ENCODE measurements at places on chromosomes 1 and 21.

GRCh38 chr1:41571041-41571440, 86.6 kb upstream of the EDN2 start:
- peaks cover 8% of the 10 kb centered on the region for H3K4me1 ChIP-seq
- H3K27ac ChIP-seq: no peak overlapping the region
- H3K27me3 ChIP-seq: no peaks in the 10 kb centered on the region
- DNase-seq: no peak
- H3K36me3 ChIP-seq: no peaks in the 10 kb centered on the region
- H3K4me3 ChIP-seq: no peak overlapping the region

GRCh38 chr1:178688244-178688643, 36.8 kb upstream of the RALGPS2 start:
- no peak overlapping the region for H3K27ac ChIP-seq
- no peaks in the 10 kb centered on the region for H3K36me3 ChIP-seq
- DNase-seq: no peak

- H3K27me3 ChIP-seq: no peaks in the 10 kb centered on the region
- peaks cover 66% of the 10 kb centered on the region for H3K4me1 ChIP-seq
- peak overlapping the region; percentile 90 for H3K27ac ChIP-seq
- peaks cover 10% of the 10 kb centered on the region for H3K36me3 ChIP-seq
- DNase-seq: no peak
Observed at GRCh38 chr1:230861970-230862595, 6.2 kb downstream of the C1orf198 start.

- H3K27me3 ChIP-seq: no peaks in the 10 kb centered on the region
- DNase-seq: no peak
- peaks cover 9% of the 10 kb centered on the region for H3K4me1 ChIP-seq
Observed at GRCh38 chr1:5594056-5594956, 397.9 kb downstream of the NPHP4 start.

DNA sequence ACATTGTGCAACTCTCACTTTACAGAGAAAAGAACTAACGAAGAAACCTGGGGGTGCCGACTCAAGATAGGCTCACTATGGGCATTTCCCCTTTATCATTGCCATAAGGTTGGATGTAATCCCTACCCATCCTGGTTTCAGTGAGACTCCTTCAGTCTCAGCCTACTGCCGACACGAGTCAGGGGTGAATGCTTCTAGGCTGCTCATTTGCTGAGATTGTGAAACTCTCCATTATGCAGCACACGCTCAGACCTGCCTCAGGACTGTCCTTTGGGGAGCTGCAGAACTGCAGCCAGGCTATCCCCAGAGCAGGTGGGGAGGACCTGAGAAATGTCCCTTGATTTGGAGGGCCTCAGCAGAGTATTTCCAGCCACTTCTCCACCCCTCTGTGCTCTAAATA, 22.2 kb downstream of the TSHB start:
- H3K4me1 ChIP-seq: peaks cover 6% of the 10 kb centered on the region
- H3K4me3 ChIP-seq: no peak overlapping the region
- DNase-seq: no peak
- H3K36me3 ChIP-seq: no peaks in the 10 kb centered on the region

GRCh38 chr1:109395602-109396512, 1.9 kb downstream of the SORT1 start:
- H3K36me3 ChIP-seq: no peaks in the 10 kb centered on the region
- H3K27me3 ChIP-seq: no peaks in the 10 kb centered on the region
- H3K4me1 ChIP-seq: peaks cover 24% of the 10 kb centered on the region
- peak overlapping the region; percentile 2 for H3K27ac ChIP-seq
- H3K4me3 ChIP-seq: peak overlapping the region; percentile 71

- peaks cover 82% of the 10 kb centered on the region for H3K27me3 ChIP-seq
- peak; percentile 53 for DNase-seq
- no peaks in the 10 kb centered on the region for H3K36me3 ChIP-seq
- peak overlapping the region; percentile 33 for H3K27ac ChIP-seq
- peaks cover 40% of the 10 kb centered on the region for H3K4me1 ChIP-seq
- peak overlapping the region; percentile 48 for H3K4me3 ChIP-seq
Observed at GRCh38 chr21:34887725-34888568, 161.2 kb downstream of the RUNX1 start.

- no peaks in the 10 kb centered on the region for H3K36me3 ChIP-seq
- H3K4me3 ChIP-seq: no peak overlapping the region
Observed at GRCh38 chr1:99811747-99812146, 38.4 kb upstream of the AGL start.

GRCh38 chr1:172955161-172955815, 95.5 kb downstream of the TNFSF18 start:
- H3K36me3 ChIP-seq: no peaks in the 10 kb centered on the region
- H3K4me1 ChIP-seq: no peaks in the 10 kb centered on the region
- H3K27me3 ChIP-seq: no peaks in the 10 kb centered on the region
- no peak for DNase-seq

DNA sequence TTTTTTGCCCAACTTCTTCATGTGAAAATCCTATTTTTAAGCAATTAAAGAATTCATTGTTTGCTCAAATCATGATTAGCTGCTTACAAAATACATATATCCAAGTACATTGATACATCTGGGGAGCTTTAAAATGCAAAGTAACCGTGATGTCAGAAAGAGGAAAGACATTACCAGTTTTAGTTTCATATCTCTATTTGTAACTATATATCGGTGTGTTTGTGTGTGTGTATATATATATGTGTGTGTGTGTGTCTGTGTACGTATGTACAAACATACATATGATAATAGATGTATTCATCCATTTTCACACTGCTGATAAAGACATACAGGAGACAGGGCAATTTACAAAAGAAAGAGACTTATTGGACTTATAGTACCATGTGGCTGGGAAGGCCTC, 310.1 kb downstream of the DPYD start:
- no peak overlapping the region for H3K4me3 ChIP-seq
- H3K27me3 ChIP-seq: no peaks in the 10 kb centered on the region
- H3K36me3 ChIP-seq: no peaks in the 10 kb centered on the region
- no peaks in the 10 kb centered on the region for H3K4me1 ChIP-seq
- no peak for DNase-seq

GRCh38 chr1:162111572-162111971, 42.1 kb downstream of the NOS1AP start:
- DNase-seq: no peak
- H3K4me1 ChIP-seq: no peaks in the 10 kb centered on the region
- no peak overlapping the region for H3K27ac ChIP-seq

- H3K4me1 ChIP-seq: no peaks in the 10 kb centered on the region
- no peak overlapping the region for H3K27ac ChIP-seq
- H3K27me3 ChIP-seq: no peaks in the 10 kb centered on the region
- no peaks in the 10 kb centered on the region for H3K36me3 ChIP-seq
- H3K4me3 ChIP-seq: no peak overlapping the region
- DNase-seq: no peak
Observed at GRCh38 chr1:22444856-22445255, 6.8 kb upstream of the ZBTB40 start.

DNA sequence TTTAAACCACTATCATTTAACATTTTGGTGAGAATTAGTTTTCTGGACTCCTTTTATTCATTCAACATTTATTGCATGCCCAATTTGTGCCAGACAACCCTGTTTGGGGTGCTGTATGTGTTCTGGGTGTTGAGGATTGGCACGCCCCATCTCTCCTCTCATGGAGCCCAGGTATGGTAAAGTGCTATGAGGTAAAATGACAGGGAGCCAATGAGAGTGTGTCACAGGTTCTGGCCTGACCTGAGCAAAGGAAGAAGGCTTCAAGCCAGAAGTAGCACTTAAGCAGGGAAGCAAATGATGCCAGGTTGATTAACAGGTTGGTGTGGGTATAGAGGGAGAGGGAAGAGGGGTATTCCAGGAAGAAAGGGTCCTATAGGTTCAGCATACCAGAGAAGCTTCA, 21.1 kb upstream of the SLC22A15 start:
- no peak overlapping the region for H3K27ac ChIP-seq
- no peak for DNase-seq
- no peaks in the 10 kb centered on the region for H3K4me1 ChIP-seq
- no peaks in the 10 kb centered on the region for H3K36me3 ChIP-seq
- H3K27me3 ChIP-seq: no peaks in the 10 kb centered on the region
- H3K4me3 ChIP-seq: no peak overlapping the region

GRCh38 chr1:165495858-165496205, 48.0 kb upstream of the LRRC52 start:
- no peak overlapping the region for H3K27ac ChIP-seq
- no peak for DNase-seq
- no peaks in the 10 kb centered on the region for H3K27me3 ChIP-seq
- H3K36me3 ChIP-seq: no peaks in the 10 kb centered on the region

DNA sequence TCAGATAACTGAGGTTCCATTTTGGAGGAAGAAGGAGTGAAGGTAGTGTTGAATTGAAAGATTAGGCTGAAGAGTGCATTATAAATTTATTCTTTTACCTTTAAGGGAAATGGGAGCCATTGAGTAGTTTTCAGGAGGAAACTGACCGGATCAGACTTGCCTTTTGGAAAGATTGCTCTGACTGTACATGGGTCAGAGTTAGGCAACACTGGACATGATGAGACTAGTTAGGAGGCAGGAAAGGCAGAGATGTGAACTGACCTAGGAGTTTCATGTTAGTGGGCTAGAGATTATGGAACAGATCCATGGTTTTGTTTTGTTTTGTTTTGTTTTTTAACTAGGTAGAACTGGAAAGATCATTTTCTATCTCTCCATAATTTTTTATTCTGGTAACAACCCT, 78.2 kb downstream of the SNX7 start:
- H3K4me1 ChIP-seq: no peaks in the 10 kb centered on the region
- DNase-seq: no peak
- H3K4me3 ChIP-seq: no peak overlapping the region
- no peak overlapping the region for H3K27ac ChIP-seq
- H3K27me3 ChIP-seq: no peaks in the 10 kb centered on the region

- H3K36me3 ChIP-seq: no peaks in the 10 kb centered on the region
- DNase-seq: peak; percentile 33
- H3K27ac ChIP-seq: no peak overlapping the region
- H3K4me3 ChIP-seq: no peak overlapping the region
- H3K4me1 ChIP-seq: peaks cover 11% of the 10 kb centered on the region
Observed at GRCh38 chr1:36516372-36517010, 33.8 kb upstream of the CSF3R start.

GRCh38 chr1:8284127-8284526, 33.8 kb upstream of the SLC45A1 start:
- no peak overlapping the region for H3K27ac ChIP-seq
- DNase-seq: no peak
- H3K4me1 ChIP-seq: peaks cover 14% of the 10 kb centered on the region
- no peak overlapping the region for H3K4me3 ChIP-seq
- no peaks in the 10 kb centered on the region for H3K36me3 ChIP-seq

DNA sequence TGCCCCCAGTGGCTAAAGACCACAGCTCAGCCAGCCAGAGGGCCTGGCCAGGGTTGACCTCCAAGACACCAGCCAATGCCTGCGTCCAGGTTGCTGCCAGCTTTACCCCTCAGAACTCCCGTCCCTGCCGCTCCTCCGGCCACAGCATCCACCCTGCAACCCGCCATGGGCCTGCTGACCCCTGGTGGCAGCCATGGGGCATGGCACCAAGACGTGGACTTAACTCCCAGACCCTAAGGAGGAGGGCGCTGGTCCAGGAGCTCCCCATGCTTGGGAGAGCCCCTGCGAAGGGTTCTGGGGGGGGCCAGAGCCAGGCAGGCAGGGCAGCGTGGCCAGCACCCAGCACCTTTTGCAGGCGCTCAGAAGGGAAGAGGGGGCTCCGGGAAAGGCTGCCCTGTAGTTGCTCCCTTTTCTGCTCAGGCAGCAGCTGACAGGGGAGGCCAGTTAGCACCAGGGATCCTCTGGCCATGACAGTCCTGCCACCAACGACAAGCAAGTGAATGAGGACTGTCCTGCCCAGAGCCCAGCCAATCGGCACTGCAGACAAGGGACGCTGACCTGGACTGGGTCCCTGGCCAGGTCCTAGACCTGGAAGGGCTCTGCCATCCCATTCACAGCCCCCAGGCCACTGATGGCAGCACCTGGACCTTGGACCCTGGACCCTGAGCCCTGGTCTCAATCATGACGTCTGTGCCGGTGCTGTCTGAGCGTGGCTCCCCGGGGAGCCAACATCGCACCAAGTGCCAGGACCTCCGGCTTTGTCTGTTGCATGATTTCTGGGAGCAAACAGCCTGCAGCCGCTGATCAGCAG, 246.2 kb downstream of the NPHP4 start:
- H3K27ac ChIP-seq: no peak overlapping the region
- H3K36me3 ChIP-seq: peaks cover 2% of the 10 kb centered on the region
- peaks cover 54% of the 10 kb centered on the region for H3K4me1 ChIP-seq
- no peaks in the 10 kb centered on the region for H3K27me3 ChIP-seq
- H3K4me3 ChIP-seq: no peak overlapping the region

- no peaks in the 10 kb centered on the region for H3K27me3 ChIP-seq
- H3K36me3 ChIP-seq: no peaks in the 10 kb centered on the region
- no peak overlapping the region for H3K4me3 ChIP-seq
- H3K4me1 ChIP-seq: peaks cover 8% of the 10 kb centered on the region
Observed at GRCh38 chr1:29672416-29673227, 436.3 kb downstream of the PTPRU start.

GRCh38 chr21:43318841-43319781, 107.8 kb downstream of the SIK1 start:
- peak overlapping the region; percentile 5 for H3K27ac ChIP-seq
- peaks cover 3% of the 10 kb centered on the region for H3K36me3 ChIP-seq
- H3K27me3 ChIP-seq: peaks cover 2% of the 10 kb centered on the region

GRCh38 chr1:38334930-38335592, 288.5 kb upstream of the POU3F1 start:
- no peak for DNase-seq
- H3K27me3 ChIP-seq: peaks cover 34% of the 10 kb centered on the region
- H3K36me3 ChIP-seq: no peaks in the 10 kb centered on the region
- no peak overlapping the region for H3K4me3 ChIP-seq
- peaks cover 5% of the 10 kb centered on the region for H3K4me1 ChIP-seq

DNA sequence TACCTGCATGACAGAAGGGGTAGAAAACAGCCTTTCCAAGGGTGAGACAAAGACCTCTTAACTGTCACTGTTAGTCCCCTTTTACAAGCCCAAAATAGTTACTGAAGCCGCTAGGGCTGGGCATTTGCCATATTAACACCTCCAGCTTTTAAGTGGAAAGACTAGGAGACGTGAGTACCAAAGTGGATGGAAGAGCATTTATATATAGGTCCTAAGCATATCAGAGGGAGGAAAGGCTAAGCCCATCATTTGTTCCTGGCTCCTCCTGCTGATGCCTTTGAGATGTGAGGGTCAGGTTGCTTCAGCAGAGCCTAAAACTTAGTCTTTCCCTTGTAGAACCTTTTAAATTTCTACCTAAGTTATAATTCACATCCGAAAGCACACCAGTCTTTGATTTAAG, 25.7 kb upstream of the APOBEC4 start:
- H3K4me1 ChIP-seq: no peaks in the 10 kb centered on the region
- H3K4me3 ChIP-seq: no peak overlapping the region
- H3K36me3 ChIP-seq: no peaks in the 10 kb centered on the region
- H3K27ac ChIP-seq: no peak overlapping the region
- no peak for DNase-seq

DNA sequence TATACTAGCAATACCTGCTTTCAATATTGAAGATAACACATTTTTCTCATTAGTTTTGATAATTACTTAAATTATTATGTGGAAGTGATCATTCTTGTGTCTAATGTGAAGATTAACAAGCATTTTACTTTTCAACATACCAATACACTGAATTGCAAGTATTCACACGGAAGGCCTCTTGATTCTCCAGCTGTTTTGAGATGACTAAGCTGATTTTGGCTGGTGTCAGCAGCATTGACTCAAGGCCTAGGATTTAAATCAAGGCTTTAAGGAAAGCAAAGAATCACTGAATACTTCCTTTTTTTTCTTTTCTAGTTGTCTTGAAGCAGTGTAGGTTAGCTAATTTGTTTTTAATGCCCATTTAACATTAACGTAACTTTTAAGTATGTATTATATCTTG, 373.7 kb downstream of the SRGAP2C start:
- H3K36me3 ChIP-seq: no peaks in the 10 kb centered on the region
- H3K27me3 ChIP-seq: no peaks in the 10 kb centered on the region
- no peak for DNase-seq
- no peak overlapping the region for H3K27ac ChIP-seq

GRCh38 chr1:228937851-228938536, 202.7 kb downstream of the RHOU start:
- peak overlapping the region; percentile 68 for H3K27ac ChIP-seq
- no peak overlapping the region for H3K4me3 ChIP-seq
- no peaks in the 10 kb centered on the region for H3K27me3 ChIP-seq
- peaks cover 15% of the 10 kb centered on the region for H3K4me1 ChIP-seq
